ENCODE measurements at places on chromosomes 1 and 21. TPM values are rescaled to one million over a fixed set of nuclear protein-coding genes. Genes with fewer than 3 reads are reported as not detected.

GRCh38 chr1:14778541-14778897, 180.0 kb downstream of the KAZN start:
- no peak for DNase-seq

- no peak for DNase-seq
These were observed 16.2 kb downstream of the ACTRT2 start for GRCh38 chr1:3037281-3038040.

DNA sequence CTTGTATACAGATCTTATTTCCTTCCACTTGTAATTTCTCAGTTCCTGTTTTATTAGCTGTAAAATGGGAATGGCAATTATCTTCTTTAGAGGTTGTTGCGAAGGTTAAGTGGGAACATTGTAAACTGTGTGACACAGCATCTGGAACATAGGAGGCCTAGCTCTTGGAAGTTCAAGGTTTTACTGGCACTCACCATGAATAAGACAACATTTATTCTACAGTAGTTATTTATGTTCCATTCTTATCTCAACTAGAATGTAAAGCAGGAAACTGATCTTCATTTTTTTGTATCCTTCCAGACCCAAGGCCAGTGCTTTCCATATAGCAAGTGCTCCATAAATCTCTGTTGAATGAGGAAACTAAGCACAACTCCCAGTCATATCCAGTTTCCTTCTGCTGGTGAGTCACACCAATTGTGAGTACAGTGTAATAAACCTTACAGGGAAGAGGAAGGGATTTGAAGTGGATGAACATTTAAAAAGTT, 1.4 kb downstream of the BCL10 start:
- DNase-seq: no peak

DNA sequence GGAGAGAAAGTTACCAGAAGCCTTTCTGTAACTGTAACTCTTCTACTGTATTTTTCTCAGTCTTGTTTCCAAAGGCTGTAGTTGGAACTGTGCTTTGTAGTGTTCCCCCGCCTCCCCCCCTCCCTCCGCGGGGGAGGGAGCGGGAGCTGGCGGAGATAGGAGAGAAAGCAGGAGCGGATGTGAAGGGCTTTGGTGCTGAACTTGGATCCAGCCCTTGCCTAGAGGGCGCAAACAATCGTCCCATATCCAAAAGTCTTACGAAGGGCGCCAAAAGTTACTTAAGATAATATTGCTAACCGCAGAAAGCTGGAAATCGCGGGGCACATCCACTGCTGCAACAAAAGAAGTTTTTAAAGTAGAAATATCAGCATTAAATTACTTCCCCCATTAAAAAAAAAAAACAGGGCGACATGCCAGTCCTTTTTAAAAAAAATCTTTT, 2.4 kb upstream of the NFIA start:
- peak; percentile 87 for DNase-seq

DNA sequence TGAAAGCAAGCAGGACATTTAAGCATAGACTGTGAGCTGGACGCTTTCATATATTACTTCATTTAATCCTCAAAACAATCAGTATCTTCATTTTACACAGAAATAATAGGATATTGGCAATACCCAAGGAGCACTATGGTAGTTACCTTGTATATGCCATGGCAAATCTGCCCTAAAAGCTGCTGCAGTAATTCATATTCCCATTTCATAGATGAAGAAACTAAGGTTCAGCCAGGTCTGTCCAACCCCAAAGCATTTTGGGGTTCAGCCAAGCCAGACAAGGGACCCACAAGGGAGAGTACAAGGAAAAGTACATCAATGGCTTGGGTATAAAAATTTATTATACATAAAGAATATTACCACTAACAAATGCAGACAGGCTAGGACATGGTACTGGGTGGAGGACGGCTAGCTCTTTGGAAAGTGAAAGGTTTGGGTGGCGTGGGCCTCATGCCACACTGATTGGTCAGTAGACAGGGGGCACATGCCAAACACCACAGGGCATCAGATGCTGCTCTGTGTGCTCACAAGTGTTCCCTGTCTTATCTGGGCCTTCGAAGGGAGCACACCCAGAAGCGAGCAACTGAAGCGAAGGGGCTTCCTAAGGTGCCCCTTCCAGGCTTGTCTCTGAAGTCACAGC, 23.9 kb upstream of the PTAFR start:
- no peak for DNase-seq

DNA sequence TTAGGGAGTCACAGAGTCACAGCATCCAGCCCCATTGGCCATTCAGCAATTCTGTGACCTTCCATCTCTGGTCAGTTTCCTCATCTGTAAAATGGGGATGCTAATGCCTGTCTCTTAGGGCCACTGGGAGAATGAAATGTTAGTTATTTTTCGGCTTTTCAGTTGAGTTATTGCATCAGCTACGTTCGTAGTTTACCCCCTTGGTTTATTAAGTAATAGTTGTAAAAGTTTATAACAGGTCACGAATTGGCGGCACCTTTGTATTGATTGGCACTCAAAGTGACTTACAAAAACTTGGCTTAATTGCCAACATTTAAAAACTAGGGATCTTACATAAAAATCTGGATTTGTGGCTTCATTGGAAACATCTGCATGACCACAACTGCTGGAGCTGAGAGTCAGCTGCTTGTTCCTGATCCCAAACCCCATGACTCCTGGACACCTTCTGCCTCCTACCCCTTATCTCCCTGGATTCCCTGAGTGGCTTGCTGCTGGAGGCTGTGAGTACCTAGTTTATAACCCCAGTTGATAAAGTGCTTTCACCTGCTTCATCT, 23.0 kb upstream of the SLC1A7 start:
- DNase-seq: no peak

- no peak for DNase-seq
These were observed 28.1 kb upstream of the NHLH2 start for GRCh38 chr1:115869064-115869463.

DNA sequence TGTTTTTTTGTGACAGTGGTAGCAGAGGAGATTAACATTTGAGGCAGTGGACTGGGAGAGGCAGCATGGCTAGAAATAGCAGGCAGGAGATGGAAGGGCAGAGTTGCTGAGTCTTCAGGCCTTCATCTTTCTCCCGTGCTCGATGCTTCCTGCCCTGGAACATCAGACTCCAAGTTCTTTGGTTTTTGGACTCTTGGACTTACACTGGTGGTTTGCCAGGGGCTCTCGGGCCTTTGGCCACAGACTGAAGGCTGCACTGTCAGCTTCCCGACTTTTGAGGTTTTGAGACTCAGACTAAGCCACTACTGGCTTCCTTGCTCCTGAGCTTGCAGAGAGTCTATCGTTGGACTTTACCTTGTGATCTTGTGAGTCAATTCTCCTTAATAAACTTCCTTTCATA, 24.2 kb upstream of the LEFTY2 start:
- DNase-seq: no peak

DNA sequence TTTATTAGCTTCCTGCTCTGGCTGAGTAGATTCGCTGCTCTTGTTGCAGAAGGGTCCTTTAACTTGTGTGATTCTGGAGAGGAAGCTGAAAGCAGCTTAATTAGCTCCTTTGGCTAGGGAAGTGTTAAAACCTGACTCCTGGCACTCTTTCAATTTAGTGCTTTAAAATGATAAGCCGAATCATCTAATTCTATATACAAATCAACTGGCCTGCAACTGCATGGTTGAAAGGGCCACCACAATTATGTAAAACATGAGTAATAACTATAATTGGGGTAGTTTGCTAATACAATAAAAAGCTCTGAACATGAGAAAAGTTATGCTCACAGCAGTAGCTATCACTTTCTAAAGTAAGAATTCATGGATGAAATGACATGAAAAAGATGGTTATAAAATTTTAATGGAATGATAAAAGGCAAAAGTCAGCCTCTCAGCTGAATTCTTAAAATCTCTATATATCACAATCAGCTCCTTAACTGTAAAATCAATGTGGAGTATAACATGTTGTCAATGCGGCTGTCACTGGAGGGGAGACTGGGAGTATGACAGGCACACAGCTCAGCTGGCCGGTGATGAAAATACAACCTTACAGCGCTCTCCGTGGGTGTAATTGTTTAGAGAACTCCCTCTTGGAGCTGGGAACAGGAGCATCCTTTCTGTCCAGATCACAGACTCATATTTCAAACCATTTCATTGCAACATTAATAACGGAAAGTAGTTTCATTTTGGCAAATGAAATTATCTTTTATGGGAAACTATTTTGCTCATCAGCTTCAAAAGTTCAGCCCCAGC, 324.4 kb downstream of the KCTD3 start:
- DNase-seq: no peak

DNA sequence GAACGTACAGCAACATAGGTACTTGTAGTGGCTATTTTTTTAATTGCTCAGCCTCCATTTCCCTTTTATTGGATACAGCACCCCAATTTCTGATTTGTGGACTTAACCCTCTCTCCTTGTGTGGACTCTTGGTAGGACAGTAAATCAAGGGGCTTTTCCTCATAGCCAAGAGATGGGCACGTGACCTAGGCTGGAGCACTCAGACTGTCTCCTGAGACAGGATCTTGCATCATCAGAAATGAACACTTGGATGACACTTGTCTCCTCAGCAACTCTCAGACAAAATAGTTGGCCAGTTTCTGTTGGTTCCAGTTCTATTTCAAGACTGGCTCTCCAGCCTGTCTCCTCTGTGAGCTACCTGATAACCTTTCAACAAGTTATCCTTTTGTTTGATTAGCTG, 112.9 kb upstream of the ZNF678 start:
- no peak for DNase-seq

DNA sequence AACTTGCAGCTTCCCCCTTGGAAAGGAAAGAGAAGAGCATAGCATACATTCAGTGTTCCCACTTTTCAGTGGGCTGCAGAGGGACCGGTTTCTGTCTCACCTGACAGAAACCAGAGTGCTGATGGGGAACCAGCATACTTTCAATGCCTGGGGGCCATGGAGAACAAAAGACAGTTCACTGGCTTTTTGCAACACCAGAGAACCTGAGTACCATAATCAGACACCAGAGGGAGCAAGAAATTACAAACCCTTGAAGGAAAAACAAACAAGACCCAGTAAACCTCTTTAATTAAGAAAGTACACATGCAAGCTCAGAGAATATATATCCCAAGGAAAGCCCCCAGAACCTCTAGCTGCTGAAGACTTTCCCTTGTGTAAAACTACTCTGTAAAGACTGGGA, 51.1 kb downstream of the CSMD2 start:
- DNase-seq: no peak

GRCh38 chr1:162080472-162081015, 11.1 kb downstream of the NOS1AP start:
- no peak for DNase-seq

DNA sequence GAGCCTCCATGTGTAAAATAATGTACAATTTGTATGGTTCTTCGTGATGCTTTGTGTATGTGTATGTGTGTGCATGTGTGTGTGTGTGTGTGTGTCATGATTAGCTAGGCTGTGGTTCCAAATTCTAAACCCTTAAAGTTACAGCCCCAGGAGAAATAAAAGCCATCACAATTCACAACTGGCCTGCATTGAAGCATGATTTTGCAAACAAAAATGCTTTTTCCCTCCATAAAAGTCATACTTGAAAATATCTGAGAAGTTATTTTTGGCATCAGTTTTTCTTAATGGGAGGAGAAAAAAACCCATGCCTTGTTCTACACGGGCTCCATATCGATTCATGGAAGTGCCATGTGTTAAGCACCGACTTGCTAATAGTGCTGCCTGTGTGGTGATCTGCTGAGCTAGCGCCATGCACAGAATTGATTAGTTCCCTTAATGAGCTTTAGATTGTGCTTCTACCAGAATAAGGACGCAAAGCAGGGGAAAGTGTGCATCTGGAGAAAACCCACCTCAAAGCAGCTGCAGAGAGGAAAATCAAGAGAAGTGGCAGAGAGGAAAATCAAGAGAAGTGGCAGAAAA, 207.3 kb downstream of the DSCAM start:
- DNase-seq: no peak

DNA sequence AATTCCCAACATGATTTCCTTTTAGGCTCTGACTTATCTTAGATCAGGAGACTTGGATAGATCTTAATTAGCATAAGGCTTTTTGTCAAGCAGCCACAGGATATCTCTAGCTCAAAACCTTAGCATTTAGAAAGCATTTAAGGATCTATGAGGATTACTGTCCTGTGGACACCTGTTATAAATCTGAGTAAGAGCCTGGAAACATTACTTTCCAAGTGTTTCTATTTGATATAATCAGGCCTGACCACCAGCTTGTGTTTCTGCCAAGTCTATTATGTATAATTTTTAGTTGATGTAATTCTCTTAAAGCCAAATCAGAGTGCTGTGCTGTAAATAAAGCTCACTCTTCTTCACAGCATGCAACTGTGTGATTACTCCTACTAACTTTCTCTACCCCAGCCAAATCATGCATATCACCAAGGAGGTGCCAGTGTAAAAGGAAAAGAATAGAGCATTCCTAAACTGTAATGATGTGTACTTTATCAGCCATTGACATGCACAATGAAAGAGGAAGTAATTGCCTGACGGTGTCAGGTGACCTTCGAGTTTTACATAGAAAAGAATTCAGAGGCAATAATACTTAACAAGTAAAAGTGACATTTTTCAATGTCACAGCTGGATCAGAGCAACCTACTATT, 309.9 kb upstream of the PRMT6 start:
- DNase-seq: no peak

- no peak for DNase-seq
These were observed 136.5 kb upstream of the DPYD start for GRCh38 chr1:98057236-98057910.

DNA sequence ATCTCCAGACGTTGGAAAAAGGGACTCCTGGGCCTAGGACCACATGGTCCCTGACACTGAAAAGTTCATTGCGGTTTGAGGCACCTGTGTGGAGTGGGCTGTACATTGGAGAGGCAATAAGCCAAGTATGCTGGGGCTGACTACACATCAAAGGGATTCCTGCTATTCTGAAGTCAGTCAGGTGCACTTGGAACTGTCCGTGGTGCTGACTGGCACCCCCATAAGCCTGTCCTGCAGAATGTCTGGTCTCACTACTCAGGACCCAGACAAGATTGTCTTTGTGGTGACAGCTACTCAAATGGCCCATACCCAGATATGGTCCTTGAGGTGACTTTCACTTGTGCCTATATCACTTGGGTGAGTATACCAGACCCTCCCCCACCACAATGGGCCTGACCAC, 150.6 kb downstream of the RWDD3 start:
- no peak for DNase-seq

- no peak for DNase-seq
These were observed 9.6 kb downstream of the UQCRHL start for GRCh38 chr1:15797614-15798390.

GRCh38 chr1:161304927-161305866, 4.6 kb downstream of the MPZ start:
- DNase-seq: no peak

DNA sequence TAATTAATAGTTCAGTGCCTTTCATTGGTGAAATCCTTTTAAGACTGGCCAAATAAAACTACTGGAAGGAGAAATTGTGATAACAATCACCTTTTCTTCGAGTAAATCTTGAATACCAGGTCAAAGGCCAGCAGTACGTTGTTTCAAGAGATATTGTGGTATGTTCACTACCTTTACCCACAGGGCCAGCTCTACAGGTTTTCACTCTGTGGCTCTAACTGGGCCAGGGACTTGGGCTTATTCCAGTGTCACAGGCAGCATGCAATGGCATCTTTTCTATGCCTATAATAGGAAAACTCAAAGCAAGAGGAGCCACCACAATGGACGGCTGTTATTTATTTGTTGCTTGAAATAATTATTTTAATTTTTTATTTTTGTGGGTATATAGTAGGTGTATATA, 26.8 kb upstream of the LRIF1 start:
- no peak for DNase-seq

GRCh38 chr1:9448132-9449109, 90.8 kb upstream of the SLC25A33 start:
- no peak for DNase-seq

Gene BARHL2
- total RNA-seq: not detected

Gene C4BPA
- total RNA-seq: not detected

Gene KRTAP11-1
- total RNA-seq: not detected

Gene RNPEP
- total RNA-seq: 34.8 TPM

Gene OVAAL
- not detected for total RNA-seq

Gene NCMAP
- 0.48 TPM for total RNA-seq

Gene CADM3
- total RNA-seq: 2.7 TPM

Gene C1orf56
- 8.5 TPM for total RNA-seq
